ENCODE measurements at places on chromosomes 12 and 14.

- DNase-seq = peak; percentile 95
Measured at GRCh38 chr12:106288494-106289195, 13.9 kb upstream of the TCP11L2 start.

DNA sequence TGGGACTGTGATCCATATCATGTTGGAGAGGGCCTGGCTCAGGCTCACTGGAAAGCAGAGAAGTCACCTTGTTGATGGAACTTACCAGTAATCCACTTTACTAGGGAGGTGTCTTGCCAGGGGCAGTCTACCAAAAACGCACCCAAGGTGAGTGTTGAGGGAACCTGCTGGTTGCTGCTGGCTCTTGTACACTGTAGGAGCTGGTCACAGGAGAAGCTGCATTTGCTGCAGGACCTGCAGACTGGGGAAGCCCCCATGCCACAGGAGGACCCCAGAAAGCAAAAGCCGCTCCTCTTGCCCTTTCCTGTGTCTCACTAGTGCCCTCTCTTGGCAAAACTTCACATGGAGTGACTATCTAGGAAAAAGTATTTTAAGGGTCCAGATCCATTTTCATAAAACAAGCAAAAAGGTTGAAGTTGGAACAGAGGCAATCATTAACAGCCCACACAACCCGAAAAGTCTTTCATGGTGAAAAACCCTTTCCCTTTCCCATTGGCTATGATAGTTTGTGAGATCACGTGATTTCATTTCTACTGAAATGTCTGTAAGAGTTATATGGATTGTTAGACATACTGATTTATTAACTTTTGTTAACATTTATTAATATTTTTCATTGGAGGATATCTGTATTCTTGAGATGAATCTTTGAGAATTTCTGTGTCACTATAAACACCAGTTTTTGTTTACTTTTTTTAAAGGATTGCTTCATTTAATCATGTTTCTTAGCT is 59.2 kb downstream of the RASSF8 start:
- DNase-seq = no peak

- no peak for DNase-seq
Measured at GRCh38 chr12:126343321-126343720, 1278.1 kb downstream of the AACS start.

DNA sequence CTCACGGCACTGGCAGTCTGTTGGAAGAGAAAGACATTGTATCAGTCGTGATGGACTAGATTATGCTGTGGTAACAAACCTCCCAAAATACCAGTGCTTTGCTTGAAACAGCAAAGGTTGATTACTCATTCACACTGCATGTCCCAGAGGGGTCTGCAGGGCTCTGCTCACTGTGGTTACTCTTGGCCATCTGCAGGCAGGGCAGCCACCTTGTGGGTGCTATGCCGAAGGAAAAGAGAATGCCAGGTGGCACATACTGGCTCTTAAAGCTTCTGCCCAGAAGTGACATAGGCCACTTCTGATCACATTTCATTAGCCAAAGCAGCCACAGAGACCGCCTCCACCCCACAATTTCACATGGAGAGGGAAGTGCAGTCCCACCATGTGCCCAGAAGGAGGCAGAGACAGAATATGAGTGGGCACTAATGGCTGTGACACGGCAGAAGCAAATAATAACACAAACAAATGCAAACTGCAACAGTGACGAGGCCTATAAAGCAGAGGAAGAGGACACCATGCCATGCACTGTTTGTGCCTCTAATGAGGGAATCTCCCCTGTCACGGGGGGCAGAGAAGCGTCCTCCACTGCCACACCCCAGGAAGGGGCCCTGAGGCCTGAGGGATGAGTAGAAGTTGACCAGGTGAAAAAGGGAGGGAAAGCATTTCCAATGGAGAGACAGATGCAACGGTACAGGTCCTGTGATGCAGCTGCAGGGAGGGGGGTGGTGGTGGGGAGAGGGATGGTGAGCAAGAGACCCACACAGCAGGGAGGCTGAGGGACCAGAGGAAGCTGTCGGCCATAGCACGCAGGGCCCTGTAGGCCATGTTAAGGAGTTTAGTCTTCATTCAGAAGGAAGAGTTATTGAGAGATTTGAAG is 51.7 kb upstream of the KICS2 start:
- DNase-seq = no peak

- DNase-seq = peak; percentile 33
Measured at GRCh38 chr12:67426067-67426466, 156.9 kb downstream of the CAND1 start.

DNA sequence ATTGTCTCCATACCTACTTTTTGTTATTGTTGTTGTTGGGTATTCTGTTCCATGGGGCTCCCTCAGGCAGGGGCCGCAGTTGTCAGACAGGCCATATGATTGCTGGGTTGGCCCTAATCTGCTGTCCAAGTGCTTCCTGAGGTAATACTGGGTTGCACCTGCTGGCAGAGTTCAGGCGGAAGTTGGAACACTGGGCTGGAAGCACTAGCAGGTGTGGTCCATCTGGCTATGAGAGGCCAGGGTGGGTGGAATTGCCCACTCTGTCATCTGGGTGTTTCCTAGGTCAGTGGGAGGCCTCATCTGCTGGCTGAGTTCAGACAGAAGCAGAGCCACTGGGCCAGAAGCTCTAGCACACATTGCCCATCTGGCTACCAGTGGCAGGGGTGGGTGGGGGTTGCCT is 81.3 kb upstream of the NID2 start:
- DNase-seq = no peak

GRCh38 chr12:15443611-15444010 is 121.3 kb downstream of the PTPRO start:
- DNase-seq = no peak

- no peak for DNase-seq
Measured at GRCh38 chr12:109840305-109841074, 7.3 kb upstream of the TRPV4 start.

GRCh38 chr14:88492272-88493089 is 62.3 kb downstream of the PTPN21 start:
- peak; percentile 52 for DNase-seq

DNA sequence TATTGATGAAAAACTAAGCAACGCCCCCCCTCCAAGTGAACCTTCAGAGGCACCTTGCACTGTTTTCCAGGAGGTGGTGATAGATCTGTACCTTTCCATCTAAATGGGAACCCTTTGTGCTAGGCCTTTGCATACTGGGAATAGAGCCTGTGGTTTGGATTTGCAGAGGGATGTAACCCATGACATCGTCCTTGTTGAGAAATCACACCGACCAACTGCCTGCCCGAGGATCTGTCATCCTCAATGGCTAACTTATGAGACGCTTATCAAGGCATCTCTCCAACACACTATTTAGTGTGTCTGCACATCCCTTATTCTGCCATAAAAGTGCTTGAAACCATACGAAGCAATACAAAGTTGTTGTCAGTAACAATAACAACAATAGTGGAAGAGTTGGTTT is 22.9 kb downstream of the NTN4 start:
- DNase-seq = no peak

- DNase-seq = no peak
Measured at GRCh38 chr12:31057671-31058070, 16.0 kb upstream of the DDX11 start.

- no peak for DNase-seq
Measured at GRCh38 chr14:64937821-64938193, 4.7 kb downstream of the GPX2 start.

- DNase-seq = no peak
Measured at GRCh38 chr12:66662729-66663128, 16.1 kb downstream of the GRIP1 start.

DNA sequence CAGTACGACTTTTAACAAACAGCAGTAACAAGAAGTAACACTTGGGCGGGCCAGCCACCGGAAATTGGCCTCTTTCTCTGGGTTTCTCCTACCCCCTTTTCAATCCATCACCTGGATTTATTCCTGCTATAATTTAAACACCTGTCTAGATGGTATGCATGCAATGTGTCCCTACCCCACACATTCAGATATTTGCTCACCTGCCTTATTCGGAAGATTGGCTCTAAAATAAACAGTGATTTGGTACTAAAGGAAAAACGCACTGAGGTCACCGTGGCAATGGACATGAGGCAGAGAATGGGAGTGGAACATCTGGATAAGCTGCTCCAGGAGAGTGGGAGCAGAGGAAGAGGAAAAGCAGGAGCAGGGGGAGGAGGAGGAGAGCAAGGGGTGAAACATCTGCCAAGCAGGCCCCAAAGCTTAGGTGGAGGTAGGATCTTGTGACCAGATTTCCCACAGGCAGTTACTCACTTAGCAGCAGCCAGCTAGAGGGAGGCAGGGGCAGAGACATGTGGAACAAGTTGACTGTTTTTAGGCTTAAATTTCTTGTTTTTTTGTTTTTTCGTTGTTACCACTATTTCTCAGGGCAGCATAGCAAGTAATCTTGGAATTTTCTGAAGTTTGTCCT is 150.9 kb downstream of the TTLL5 start:
- DNase-seq = no peak

GRCh38 chr14:36091096-36091495 is 85.4 kb downstream of the PTCSC3 start:
- peak; percentile 56 for DNase-seq

- DNase-seq = no peak
Measured at GRCh38 chr12:120649442-120650232, 9.2 kb downstream of the CABP1 start.

DNA sequence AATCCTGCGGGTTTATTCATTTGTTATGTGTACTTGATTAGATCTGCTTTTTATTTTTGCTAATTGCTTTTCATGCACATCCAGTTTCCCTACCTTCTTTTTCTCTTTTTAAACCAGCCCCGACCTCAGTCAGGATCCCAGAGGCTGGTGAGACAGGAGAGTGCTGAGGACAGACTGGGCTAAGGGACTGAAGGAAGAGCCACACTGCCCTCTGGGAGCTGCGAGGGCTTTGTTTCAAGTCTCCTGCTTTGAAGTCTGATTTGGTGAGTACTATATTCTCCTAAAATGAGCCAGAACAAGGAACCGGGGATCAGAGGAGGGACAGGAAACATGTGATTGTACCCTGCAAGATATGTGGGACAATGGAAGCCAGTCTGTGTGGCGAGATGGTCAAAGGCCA is 23.9 kb downstream of the PRICKLE1 start:
- DNase-seq = no peak

- no peak for DNase-seq
Measured at GRCh38 chr14:88463318-88463717, 77.9 kb downstream of the SPATA7 start.

GRCh38 chr12:6062757-6063735 is 61.4 kb downstream of the VWF start:
- no peak for DNase-seq

DNA sequence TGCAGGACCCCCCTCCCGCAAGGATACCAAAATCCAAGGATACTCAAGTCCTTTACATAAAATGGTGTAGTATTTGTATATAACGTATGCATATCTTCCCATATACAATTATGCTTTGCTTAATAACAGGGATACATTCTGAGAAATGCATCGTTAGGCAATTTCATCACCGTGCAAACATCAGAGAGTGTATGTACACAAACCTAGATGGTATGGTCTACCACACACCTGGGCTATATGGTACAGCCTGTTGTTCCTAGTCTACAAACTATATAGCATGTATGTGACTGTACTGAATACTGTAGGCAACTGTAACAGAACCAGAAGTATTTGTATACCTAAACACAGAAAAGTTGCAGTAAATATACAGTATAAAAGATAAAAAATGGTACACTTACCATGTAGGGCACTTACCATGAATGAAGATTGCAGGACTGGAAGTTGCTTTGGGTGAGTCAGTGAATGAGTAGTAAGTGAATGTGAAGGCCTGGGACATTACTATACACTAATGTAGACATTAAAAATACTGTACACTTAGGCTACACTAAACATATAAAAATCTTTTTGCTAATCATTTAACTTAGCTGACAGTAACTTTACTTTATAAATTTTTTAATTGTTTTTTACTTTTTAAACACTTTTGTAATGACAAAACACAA is 141.1 kb downstream of the SLC41A2 start:
- no peak for DNase-seq

DNA sequence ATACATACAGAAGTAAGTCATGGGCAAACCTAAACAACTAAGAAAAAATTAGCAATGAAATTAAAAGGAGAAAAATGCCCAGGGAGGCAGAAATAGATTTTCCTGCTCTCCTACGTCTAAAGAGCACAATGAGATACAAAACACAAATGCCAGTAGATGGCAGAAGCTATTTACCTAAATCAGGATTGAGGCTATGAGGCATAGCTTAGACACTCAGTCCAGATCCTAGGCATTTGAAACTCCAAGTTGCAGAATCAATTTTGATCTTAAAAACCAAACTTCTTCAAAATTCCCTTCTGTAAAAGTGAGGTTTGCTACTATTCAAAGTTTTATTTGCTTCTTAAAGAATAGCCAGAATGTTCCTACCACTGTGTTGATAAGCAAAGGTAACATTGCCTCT is 368.6 kb downstream of the DAD1 start:
- DNase-seq = no peak

- no peak for DNase-seq
Measured at GRCh38 chr12:104460973-104461698, 4.4 kb downstream of the CHST11 start.

GRCh38 chr12:122064780-122065588 is 13.6 kb upstream of the MLXIP start:
- peak; percentile 71 for DNase-seq

- DNase-seq = no peak
Measured at GRCh38 chr14:28340816-28341215, 425.8 kb upstream of the FOXG1 start.

- no peak for DNase-seq
Measured at GRCh38 chr12:110863161-110863560, 16.4 kb downstream of the CCDC63 start.

DNA sequence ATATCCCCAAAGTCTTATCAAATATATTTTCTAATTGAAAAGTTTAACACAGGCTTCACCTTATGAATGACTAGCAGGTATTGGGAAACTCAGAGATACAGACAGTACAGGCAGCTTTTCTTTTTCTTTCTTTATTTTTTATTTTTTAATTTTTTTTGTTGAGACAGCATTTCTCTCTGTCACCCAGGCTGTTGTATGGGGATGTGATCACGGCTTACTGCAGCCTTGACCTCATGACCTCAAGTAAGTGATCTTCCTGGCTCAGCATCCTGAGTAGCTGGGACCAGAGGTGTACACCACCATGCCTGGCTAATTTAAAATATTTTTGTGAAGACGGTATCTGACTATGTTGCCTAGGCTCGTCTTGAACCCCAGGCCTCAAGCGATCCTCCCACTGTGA is 85.0 kb downstream of the BRMS1L start:
- DNase-seq = no peak

DNA sequence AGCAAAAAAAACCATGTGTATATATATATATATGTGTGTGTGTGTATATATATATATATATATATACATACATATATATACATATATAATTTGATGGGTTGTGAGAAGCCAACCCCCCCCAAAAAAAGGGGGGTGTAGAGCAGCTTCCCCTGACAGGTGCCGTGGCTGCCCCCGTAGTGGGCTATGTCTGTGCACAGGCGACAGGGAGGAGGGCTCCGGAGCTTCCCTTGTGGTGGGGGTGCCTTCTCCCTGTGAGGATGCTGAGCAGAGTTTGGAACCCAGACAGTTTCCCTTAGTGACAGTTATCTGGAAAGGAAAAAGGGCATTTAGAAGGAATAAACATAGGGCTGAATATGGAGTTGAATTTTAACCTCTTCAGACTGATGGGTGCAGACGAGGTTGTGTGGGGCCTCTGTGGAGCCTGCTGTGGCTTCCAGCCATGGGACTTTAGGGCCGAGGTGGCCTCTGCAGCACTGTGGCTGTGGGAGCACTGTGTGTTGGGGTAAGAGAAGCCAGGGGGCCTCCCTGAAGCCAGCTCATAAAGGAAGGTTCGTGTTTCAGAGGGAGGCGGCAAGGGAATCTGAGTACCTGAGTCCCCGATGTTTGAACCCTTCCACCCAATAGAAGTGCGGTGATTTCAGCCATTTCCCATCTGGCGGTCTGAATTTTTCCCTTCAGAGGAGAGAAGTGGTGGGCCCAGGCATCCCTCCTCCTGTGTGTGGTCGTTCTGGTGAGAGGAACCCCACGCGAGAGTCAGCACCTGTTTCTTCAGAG is 19.8 kb downstream of the XRCC3 start:
- no peak for DNase-seq
